ENCODE measurements at places on chromosomes 5 and 9.

GRCh38 chr9:112551641-112552040, 65.0 kb downstream of the KIAA1958 start:
- DNase-seq, result no peak

DNA sequence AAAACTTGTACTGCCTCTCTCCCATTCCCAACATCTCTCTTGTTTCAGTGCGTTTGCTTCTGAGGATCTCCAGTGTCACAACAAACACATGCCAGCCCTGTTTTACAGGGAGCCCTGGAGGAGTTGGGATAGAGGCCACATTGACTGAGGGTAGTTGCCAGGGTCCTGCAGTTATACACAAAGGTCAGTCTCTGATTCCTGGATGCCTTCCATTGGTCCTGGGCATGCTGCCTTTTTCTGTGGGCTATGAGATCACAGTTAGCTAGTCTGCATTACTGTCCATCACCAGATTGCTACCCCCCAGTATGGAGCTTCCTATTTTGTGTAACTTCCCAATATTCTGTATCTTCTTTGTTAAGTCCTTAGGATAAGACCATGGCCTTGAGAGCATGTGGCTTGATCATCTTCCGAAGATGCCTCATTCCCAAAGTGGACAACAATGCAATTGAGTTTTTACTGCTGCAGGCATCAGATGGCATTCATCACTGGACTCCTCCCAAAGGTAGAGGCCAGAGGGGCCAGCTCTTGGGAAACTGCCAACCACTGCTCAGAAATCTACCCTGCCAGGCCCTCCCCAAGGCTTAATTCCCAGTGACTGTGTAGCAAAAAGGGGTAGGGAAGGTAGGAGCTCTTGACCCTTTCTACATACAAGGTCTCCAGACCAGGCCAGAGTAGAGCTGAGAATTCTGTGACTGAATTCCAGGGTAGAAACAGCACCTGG, 9.5 kb downstream of the NUDT2 start:
- no peak for DNase-seq

DNA sequence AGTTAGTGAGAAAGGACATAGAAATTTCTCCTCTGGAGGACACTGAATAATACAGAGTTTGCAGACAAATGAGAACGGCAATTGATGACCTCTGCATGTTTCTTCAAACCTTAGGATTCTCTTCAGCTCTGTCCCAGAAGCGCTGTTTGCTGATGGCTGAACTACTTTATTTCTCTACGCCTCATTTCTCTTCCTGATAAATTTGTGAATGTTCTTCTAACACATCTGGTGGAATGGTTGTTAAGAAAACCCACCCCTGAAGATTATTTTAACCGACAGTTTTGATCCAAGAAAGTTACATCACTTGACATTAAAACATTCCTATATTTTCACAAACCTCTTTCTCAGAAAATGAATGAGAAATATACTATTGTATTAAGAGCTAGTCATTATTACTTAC, 1150.6 kb downstream of the DTWD2 start:
- DNase-seq, result no peak

GRCh38 chr9:83432104-83432627, 106.0 kb downstream of the FRMD3 start:
- no peak for DNase-seq

- DNase-seq, result no peak
These were observed 553 bp upstream of the FOXB2 start for GRCh38 chr9:77018969-77019235.

- no peak for DNase-seq
These were observed 19.7 kb upstream of the HSDL2 start for GRCh38 chr9:112360047-112360804.

GRCh38 chr9:79034583-79034982, 537.2 kb upstream of the TLE4 start:
- DNase-seq, result no peak

- no peak for DNase-seq
These were observed 284.1 kb upstream of the GRAMD2B start for GRCh38 chr5:126139086-126139485.

- no peak for DNase-seq
These were observed 31.6 kb downstream of the LRRTM2 start for GRCh38 chr5:138843316-138844124.

DNA sequence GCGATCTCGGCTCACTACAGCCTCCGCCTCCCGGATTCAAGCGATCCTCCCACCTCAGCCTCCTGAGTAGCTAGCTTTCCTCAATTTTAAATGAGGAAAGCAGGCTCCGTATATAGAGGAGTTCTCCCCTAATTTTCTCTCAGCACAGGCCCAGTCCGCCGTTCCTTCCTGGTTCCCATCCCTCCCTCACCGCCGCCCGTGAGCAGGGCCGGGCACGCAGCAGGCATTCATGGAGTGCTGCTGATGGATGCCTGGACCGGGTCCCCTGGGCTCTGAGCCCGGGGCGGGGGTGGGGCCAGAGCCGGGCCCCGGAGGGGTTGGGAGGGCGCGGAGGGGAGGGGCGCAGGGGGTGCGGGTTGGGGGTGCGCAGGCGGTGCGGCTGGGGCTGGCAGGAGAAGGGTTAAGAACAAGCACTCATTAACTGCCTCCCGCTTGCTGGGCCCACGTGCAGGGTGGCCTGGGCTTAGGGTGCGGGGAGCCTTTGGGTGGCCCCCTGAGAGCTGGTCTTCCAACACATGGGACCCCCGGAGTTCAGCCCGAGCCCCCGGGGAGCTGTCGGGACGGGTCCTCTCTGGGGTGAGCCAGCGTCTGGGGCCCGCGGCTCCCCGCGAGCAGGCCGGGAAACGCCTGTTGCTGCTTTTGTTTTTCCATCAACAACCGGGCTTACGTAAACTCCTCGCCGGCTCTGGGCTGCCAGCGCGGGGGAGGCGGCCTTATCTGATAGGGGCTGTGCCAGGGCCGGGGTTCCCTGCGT, 33.7 kb downstream of the LHX2 start:
- DNase-seq, result no peak
